ENCODE measurements at places on chromosomes 4 and X. TPM values are rescaled to one million over a fixed set of nuclear protein-coding genes. Genes with fewer than 3 reads are reported as not detected.

GRCh38 chrX:68045008-68045577 lies 388.2 kb downstream of the OPHN1 start:
- no peak for DNase-seq

GRCh38 chr4:42348692-42349091 lies 48.6 kb upstream of the SHISA3 start:
- DNase-seq, result no peak

The CT55 gene
- not detected for total RNA-seq

GRCh38 chr4:112523764-112524505 lies 8.0 kb upstream of the NEUROG2 start:
- DNase-seq, result no peak

The PRRG1 gene
- 10.8 TPM for total RNA-seq

The CABS1 gene
- total RNA-seq, result not detected

GRCh38 chr4:166143227-166143626 lies 270.2 kb downstream of the TLL1 start:
- DNase-seq, result no peak

DNA sequence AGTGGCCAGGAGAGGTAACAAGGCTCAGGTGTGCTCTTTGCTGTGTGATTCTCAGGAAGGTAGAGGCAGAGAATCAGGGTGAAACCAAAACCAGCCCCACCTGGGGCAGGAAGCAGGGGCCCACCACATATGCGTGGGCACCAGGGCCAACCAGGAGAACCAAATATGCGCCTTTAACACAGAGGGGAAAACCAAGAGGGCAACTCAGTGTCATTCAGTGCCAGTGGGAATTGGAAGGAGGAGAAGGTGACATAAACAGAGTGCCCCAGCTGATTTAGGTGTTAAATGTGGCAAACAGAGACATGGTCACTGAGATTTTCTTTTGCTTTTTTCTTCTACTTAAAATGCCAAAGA lies 106.8 kb upstream of the MAMLD1 start:
- no peak for DNase-seq

The GRPEL1 gene
- total RNA-seq, result 25.8 TPM
